ENCODE measurements at places on chromosomes 5 and 9.

DNA sequence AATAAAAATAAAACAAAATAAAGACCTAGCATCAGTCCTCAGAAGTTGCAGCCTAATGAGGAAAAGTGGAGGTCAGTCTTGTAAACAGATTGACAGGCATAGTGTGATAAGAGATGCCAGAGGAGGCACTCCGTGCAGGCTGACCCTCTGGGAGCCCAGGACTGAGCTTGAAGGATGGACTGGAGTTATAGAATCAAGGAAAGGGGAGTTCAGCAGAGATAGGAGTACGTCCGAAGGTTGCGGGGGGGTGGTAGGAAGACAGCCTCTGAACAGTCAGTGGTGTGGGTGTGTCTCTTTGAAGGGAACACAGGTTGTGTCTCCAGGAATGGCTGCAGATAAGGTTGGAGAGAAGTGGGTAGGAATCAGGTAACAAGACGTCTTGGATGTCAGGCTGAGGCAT, 126.1 kb upstream of the CPEB4 start:
- DNase-seq, result no peak

- no peak for DNase-seq
Observed at GRCh38 chr5:79481574-79481973, 32.4 kb downstream of the HOMER1 start.

GRCh38 chr5:95697781-95698681, 15.2 kb upstream of the SPATA9 start:
- no peak for DNase-seq

DNA sequence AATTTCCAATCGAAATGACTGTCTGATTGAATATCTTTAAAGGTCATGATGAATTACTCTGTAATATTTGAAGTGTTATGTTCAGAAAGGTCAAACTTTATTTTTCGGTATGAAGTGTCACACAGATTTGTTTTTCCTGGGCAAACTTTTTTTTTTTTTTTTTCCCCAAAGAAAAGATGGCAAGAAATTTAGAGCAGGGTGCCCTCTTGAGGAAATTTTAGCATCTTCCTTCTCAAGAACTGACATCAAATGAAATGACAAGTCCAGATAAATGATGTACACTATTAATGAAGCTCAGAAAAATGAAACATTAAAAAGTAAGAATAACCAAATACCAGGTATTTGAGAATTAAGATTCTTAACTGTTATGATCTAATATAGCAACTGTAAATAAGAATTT, 123.6 kb downstream of the INVS start:
- no peak for DNase-seq

GRCh38 chr5:82491397-82491796, 213.2 kb upstream of the RPS23 start:
- DNase-seq, result no peak

DNA sequence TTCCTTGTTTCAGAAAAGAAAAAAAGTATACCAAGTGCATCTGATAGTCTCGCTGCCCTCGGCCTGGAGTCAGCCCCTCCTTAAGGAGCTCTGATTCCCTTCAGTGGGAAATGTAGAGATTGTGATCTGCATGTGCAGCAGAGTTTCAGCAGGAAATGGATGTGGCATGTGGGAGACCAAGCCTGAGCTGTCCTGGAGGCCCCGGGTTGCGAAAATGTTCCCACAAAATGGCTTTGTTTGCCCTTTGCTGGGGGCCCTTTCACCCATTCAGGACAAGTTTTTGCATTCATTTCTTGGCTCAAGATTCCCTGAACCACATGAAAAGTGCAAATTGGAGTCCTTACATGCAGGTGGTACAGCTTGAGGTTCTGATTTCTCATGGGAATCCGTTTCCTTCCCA, 230.9 kb downstream of the GADD45G start:
- no peak for DNase-seq

GRCh38 chr9:89478821-89479668, 18.9 kb downstream of the SEMA4D start:
- no peak for DNase-seq

GRCh38 chr9:2180154-2180553, 165.0 kb downstream of the SMARCA2 start:
- no peak for DNase-seq

- DNase-seq, result no peak
Observed at GRCh38 chr9:114688379-114688778, 6.4 kb upstream of the TEX48 start.

DNA sequence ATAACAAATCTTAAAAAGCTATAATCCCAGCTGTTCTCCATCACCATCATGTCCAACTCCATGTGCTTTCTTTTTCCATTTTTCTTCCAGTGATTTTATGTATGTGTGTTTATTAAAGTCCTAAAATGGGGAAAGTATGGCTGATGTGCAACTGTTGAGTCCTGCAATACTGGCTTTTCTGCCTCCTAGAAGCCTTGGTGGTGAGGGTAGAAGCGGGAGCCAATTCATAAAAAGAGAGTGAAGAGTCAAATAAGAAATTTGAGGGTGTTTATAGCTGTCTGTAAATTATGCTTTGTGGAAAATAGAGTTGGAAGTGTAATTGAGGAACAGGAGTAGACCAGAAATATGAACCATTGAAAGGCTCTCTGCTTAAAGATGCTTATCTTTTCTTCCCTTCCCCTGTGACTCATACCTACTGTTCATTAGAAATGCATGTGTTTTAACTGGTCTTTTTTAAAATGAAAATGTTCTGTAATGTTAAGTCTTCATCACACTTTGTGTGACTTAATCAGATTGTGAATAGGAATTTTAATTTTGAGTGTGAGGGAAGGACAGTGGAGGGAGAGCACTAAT, 80.1 kb downstream of the ZCCHC7 start:
- no peak for DNase-seq

DNA sequence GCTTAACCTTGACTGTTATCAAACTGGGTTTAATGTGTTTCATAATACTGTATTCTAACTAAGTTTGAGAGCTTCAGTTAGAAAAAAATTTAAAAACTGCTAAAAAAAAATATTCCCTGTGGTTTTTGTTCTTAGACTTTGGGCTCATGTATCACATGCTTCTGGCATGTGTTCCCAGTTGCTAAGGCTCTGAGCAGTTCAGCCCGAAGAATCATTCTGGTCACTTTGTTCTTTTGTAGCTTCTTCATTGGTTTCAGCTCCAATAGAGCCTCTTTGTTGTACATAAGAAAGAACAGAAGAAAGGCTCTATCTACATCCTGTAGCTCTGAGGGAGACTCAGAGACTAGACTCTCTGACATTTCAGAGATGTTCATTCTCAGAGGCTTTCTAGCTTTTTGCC, 25.6 kb downstream of the KCNN2 start:
- no peak for DNase-seq

GRCh38 chr5:178230879-178231538, 1.6 kb downstream of the PHYKPL start:
- no peak for DNase-seq

DNA sequence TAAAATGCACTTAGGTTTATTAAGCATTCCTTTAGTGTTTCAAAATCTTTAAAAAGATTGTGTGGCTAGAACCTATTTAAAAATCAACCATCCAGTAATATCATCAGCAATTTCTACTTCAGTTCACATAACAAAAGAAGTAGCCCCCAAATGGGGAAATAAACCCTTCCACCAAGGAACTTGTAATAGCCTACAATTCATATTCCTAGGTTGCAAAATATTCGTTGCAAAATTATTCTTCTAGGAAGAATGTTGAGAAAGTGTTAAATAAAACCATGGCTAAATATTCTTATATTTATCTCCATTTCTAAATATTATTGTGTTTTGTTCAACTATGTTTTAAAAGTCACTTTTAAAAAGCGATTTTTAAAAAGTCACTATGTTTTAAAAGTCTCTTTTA, 177.9 kb upstream of the PRLR start:
- DNase-seq, result no peak

DNA sequence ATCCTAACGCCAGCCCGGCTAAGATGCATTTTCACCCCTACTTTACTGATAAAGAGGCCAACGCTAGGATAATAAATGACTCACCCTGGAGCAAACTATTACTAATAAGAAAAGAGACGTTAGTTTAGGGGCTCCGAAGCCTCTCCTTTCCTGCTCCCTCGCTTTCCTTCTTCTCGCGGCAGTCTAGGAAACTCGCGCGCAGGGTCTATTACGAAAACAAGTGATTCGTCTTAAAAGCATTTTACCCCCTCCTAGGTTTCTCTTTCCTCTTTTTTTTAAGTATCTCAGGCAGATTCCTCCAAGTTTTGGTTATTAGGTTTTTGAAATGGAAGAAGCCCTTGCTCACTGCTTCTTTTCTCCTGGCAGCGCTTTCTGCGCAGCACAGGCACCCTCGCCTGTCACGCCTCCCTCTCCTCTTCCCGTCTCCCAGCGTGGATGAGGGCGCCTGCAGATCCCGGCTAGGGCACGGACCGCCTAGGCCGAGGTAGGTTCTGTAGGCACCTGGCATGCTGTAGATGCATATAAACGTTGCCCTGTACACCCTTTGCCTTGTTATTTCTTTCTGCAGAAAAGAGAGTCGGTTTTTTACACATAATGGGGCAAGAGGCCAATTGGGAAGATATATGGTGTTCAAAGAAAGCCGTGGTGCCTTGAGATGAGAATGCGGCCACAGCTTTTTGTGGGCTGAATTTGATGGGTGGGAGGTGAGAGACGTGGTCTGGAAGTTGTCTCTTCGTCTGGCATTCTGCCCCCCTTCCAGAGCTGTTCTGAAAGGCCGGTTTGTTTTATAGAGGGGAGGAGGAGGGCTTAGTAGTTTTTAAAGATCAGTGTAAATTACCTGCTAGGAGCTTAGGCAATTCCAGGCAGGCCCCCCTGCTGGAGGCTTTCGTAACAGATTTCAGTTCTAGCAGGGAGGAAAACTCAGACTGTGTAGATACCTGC, 983 bp downstream of the GCNT1 start:
- no peak for DNase-seq

DNA sequence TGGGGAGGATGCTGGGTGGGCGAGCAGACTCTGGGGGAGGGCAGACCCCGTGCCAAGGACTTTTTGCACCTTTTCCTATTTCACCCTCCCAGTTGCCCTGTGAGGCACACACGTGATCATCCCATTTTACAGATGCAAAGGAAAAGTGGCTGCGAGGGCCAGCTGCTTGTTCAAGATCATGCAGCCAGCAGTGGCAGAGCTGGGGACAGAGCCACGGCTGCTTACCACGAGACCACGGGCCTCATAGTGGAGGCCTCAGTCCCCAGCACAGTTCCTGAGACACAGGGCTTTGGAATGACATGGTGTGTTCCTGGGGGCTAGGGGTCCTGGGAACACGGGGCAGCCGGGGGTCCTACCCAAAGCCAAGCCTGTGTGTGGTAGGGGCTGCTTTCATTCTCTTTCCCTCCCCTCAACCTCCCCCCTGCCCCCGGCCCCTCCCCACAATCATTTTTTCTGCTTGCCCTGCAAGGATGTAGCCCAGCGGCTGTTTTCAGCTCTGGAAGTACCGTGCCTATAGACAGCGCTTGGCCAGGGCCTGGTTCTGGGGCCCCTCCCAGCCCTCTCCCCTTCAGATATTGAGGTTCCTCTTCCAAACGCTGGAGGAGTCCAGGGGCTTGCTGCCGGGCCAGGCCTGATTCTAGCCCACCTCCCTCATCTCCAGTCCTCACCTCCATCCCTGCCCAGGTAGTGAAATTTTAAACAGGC, 58.5 kb upstream of the IER5L start:
- no peak for DNase-seq

GRCh38 chr5:89308606-89309040, 425.6 kb upstream of the MEF2C start:
- DNase-seq, result no peak

- no peak for DNase-seq
Observed at GRCh38 chr9:130265431-130266235, at the start of gene HMCN2. HMCN2 (plus strand) TSS chr9:130265760; CDS start chr9:130265879, 119 bp downstream.

DNA sequence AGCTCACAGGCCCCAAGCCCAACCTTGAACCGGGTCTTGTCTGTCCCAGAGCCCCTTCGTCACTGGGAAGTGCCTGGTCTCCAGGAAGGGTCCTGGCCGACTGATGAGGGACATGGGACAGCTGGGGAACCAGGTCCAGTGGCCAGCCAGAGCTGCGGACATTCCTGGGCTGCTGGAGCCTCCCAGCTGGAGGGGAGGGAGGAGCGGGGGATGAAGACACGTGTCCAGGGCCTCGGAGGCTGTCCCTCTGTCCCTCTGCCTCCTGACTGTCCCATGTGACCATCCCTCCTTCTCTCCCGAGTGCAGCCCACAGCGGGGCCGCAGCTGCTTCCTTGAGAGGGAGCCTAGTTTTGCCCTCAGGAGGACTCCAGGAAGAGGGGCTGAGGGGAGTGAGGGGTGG, 41.7 kb upstream of the UBAC1 start:
- DNase-seq, result no peak

DNA sequence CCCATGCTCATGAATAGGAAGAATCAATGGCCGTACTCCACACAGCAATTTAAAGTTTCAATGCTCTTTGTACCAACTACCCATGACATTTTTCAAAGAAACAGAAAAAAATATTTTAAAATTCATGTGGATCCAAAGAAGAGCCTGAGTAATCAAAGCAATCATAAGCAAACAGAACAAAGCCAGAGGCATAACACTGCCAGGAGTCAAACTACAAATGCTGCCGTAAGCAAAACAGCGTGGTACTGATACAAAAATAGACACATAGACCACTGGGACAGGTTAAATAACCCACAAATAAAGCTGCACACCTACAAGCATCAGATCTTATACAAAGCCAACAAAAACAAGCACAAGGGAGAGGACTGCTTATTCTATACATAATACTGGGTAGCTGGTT, 107.7 kb downstream of the CHSY3 start:
- no peak for DNase-seq

GRCh38 chr9:26791274-26791673, 101.3 kb downstream of the CAAP1 start:
- no peak for DNase-seq

- DNase-seq, result no peak
Observed at GRCh38 chr5:121377461-121377860, 474.2 kb upstream of the FTMT start.

DNA sequence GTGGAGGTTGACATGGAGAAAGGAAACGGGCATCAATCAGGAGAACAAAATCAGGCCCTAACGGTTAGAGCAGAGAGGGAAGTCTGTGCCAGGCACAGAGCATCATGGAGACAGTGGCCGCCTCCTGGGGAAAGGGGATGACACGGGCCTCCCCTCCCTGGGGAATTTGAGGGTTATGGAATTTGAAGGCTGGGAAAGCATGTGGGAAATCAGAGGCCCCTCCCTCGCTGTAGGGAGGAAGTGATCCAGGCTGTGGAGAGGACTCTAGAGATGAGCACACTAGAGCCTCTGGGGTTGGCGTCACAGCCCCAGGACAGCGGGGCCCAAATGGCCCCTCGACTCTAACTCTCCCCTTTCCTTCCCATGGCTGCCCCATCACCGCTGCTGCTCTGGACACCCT, 36.7 kb downstream of the PROP1 start:
- no peak for DNase-seq

- no peak for DNase-seq
Observed at GRCh38 chr5:34817558-34818351, 21.2 kb upstream of the TTC23L start.

All from hippocampal formation (tissue), 2 donors.